Gastrocnemius medialis (tissue), 4 donors: ENCODE measurements at places on chromosomes 2 and 18.

- peaks cover 18% of the 10 kb centered on the region for H3K4me1 ChIP-seq
- no peak overlapping the region for H3K4me3 ChIP-seq
- peak; percentile 39 for DNase-seq
- peak overlapping the region; percentile 70 for H3K27ac ChIP-seq
- H3K36me3 ChIP-seq, result no peaks in the 10 kb centered on the region
- no peaks in the 10 kb centered on the region for H3K27me3 ChIP-seq
These were observed 16.4 kb downstream of the ALPK2 start for GRCh38 chr18:58612315-58613055.

DNA sequence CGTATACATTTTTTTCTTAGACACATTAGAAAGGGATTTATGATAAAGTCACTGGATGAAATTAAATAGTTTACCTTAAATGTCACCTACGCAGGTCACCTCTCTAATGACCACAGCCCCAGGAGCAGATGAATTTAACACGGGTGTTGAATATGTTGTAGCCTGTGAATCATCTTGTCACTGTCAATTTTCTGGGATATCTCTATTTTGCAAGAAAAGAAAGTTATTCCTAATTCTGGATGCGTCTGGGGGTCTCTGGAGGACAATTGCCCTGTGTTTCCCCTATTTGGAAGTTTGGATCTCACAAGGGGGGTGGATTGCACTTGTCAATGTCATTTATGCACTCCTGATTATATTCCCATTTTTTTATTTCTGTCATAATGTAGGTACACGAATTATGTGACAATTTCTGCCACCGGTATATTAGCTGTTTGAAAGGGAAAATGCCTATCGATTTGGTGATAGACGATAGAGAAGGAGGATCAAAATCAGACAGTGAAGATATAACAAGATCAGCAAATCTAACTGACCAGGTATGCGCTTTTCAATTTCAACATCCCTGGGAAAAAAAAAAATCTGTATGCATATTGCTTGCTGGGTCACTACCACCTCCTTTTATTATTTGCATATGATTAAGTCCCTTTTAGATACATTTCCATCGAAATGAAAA lies 7.7 kb downstream of the MEIS1 start:
- DNase-seq, result no peak
- no peak overlapping the region for H3K4me3 ChIP-seq
- no peak overlapping the region for H3K27ac ChIP-seq
- H3K4me1 ChIP-seq, result no peaks in the 10 kb centered on the region
- H3K36me3 ChIP-seq, result peaks cover 8% of the 10 kb centered on the region
- no peaks in the 10 kb centered on the region for H3K27me3 ChIP-seq

DNA sequence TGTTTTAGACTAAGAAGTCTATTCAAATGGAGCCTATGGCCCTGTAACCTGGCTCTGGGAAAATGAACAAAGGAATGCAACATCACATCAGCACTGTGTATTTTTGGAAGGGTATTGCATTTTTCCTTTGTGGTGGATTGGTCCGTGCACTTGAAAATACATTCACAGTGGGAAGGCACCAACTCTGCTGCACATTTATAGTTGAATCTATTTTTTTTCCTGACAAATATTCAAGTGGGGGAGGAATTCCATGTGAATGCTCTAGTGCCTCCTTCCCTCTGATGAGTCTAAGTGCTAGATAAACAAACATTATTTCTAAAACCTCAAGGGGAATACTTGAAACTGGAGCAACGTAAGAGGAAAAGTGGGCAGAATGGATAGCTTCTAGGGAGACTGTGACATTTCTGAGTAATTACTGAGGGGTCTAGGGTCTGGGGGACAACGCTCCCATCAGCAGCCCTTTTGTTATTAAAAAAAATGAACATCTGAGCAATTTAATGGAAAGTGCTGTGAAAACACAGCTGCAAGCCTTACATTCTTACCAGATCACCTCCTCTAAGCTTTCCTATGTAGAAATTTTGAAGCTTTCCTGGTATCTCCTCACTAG lies 208.2 kb downstream of the SLC8A1 start:
- H3K4me3 ChIP-seq, result no peak overlapping the region
- H3K36me3 ChIP-seq, result no peaks in the 10 kb centered on the region
- no peaks in the 10 kb centered on the region for H3K27me3 ChIP-seq
- no peak for DNase-seq

GRCh38 chr2:223941579-223942277 lies 3.4 kb downstream of the WDFY1 start:
- no peaks in the 10 kb centered on the region for H3K27me3 ChIP-seq
- H3K36me3 ChIP-seq, result no peaks in the 10 kb centered on the region
- H3K4me1 ChIP-seq, result peaks cover 44% of the 10 kb centered on the region

- H3K27me3 ChIP-seq, result no peaks in the 10 kb centered on the region
- H3K4me1 ChIP-seq, result no peaks in the 10 kb centered on the region
- H3K36me3 ChIP-seq, result no peaks in the 10 kb centered on the region
These were observed 362.5 kb downstream of the ERBB4 start for GRCh38 chr2:212176151-212176550.

DNA sequence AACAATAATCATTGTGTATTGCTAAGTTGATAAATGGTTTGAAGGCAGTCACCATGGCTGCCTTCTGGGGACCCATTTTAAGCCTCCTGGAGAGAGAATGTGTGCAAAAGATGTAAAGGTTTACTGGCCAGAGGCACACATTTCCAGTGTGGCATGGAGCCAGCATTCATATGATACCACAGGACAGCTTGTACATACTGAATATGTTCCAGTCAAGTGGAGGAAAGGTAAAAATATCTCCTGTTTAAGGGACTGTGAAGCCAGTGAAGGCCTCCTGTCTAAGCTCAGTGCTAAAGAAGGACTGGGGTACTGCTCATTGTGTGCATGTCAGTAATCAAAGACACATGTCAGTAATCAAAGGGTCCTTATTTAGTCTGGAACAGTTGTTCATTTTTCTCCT lies 119.2 kb downstream of the BABAM2 start:
- no peaks in the 10 kb centered on the region for H3K36me3 ChIP-seq
- no peaks in the 10 kb centered on the region for H3K27me3 ChIP-seq
- peak; percentile 66 for DNase-seq
- H3K27ac ChIP-seq, result peak overlapping the region; percentile 82

GRCh38 chr2:198702796-198703195 lies 754.9 kb downstream of the SATB2 start:
- H3K27ac ChIP-seq, result no peak overlapping the region
- no peaks in the 10 kb centered on the region for H3K4me1 ChIP-seq
- no peak overlapping the region for H3K4me3 ChIP-seq
- no peaks in the 10 kb centered on the region for H3K36me3 ChIP-seq
- no peak for DNase-seq

DNA sequence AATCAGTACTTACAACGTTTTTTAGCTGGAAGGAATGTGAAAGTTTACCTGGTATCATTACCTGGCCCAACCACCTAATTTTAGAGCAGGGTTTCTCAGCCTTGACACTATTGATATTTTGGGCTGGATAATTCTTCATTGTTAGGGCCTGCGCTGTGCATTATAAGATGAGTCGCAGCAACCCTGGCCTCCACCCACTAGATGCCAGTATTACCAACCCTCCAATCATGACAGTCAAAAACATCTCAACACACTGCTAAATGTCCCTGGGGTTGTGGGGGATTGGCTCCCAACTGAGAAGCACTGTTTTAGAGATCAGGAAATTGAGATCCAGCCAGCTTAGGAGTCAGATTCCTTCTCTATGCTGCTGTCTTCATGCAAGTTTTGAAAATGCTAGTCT lies 265.3 kb upstream of the TCF4 start:
- no peaks in the 10 kb centered on the region for H3K36me3 ChIP-seq
- no peaks in the 10 kb centered on the region for H3K4me1 ChIP-seq
- no peak overlapping the region for H3K27ac ChIP-seq
- no peak overlapping the region for H3K4me3 ChIP-seq
- peaks cover 13% of the 10 kb centered on the region for H3K27me3 ChIP-seq

DNA sequence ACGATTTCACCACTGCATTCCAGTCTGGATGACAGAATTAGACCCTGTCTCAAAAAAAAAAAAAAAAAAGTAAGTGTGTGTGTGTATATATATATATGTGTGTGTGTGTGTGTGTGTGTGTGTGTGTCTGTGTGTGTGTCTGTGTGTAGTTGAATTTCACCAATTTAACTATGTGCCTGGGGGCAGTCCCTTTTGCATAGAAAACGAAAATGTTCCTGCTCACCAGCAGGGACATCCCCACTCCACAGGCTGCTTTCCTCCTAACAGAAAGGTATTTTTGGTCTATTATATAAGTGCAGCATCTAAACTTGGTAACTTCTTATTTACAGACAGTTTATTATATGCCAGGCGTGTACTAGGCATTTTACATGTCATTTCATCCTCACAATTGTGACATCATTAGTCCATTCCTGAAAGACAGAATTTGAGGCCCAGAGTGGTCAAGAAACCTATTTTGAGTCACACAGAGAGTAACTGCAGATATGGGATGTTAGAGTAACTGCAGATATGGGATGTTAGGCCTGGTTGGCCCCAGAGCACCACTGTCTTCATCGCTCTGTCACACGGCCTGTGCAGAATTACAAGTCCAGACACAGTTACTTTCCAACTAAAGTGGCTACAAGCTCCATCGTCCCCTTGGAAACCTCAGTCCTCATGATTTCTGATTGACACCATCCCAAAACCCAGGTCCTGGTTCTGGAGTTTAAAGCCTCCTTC lies 9.3 kb upstream of the TTL start:
- no peaks in the 10 kb centered on the region for H3K4me1 ChIP-seq
- no peak overlapping the region for H3K4me3 ChIP-seq
- H3K27me3 ChIP-seq, result no peaks in the 10 kb centered on the region
- no peak overlapping the region for H3K27ac ChIP-seq
- H3K36me3 ChIP-seq, result no peaks in the 10 kb centered on the region
- DNase-seq, result no peak

DNA sequence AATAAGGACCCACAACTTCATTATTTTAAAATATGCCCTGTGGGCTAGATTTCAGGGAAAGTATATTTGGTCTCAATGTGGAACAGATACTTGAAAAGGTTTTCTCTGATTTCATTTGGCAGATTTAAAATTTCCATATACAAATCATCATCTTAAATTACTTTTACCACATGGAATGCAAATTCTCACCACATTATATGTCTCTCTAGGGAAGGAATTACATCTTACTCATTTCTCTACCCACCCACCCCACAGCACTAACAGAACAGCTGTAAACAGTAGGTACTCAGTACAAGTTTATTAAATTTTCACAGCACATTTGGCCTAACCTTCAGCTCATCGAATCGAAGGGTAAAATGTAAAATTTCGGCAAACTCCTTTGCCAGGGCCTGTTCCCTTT lies 104.0 kb downstream of the CYRIA start:
- no peak overlapping the region for H3K4me3 ChIP-seq
- H3K4me1 ChIP-seq, result no peaks in the 10 kb centered on the region
- H3K36me3 ChIP-seq, result no peaks in the 10 kb centered on the region
- no peaks in the 10 kb centered on the region for H3K27me3 ChIP-seq
- no peak overlapping the region for H3K27ac ChIP-seq

DNA sequence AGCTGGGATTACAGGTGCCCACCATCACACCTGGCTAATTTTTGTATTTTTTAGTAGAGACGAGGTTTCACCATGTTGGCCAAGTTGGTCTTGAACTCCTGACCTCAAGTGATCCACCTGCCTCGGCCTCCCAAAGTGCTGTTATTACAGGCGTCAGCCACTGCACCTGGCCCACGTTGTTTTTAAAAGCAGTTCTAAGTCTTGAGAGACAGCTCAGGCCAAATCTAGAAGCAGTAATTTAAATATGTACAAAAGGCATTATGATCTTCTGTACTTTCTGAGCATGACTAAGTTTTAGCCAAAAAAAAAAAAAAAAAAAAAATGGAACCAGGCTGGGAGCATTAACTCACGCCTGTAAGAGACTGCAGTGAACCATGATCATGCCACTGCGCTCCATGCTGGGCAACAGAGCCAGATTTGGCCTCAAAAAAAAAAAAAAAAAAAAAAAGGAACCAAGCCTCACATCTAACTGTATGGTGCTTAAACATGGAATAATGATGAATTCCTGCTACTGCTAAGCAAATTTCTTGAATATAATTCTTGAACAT lies 4.0 kb downstream of the ABHD3 start:
- H3K4me3 ChIP-seq, result no peak overlapping the region
- H3K27ac ChIP-seq, result no peak overlapping the region
- H3K27me3 ChIP-seq, result no peaks in the 10 kb centered on the region
- H3K36me3 ChIP-seq, result peaks cover 14% of the 10 kb centered on the region
- H3K4me1 ChIP-seq, result peaks cover 10% of the 10 kb centered on the region

- no peaks in the 10 kb centered on the region for H3K4me1 ChIP-seq
- DNase-seq, result no peak
- no peaks in the 10 kb centered on the region for H3K36me3 ChIP-seq
- H3K4me3 ChIP-seq, result no peak overlapping the region
These were observed 14.8 kb upstream of the PARD3B start for GRCh38 chr2:204530464-204530805.

DNA sequence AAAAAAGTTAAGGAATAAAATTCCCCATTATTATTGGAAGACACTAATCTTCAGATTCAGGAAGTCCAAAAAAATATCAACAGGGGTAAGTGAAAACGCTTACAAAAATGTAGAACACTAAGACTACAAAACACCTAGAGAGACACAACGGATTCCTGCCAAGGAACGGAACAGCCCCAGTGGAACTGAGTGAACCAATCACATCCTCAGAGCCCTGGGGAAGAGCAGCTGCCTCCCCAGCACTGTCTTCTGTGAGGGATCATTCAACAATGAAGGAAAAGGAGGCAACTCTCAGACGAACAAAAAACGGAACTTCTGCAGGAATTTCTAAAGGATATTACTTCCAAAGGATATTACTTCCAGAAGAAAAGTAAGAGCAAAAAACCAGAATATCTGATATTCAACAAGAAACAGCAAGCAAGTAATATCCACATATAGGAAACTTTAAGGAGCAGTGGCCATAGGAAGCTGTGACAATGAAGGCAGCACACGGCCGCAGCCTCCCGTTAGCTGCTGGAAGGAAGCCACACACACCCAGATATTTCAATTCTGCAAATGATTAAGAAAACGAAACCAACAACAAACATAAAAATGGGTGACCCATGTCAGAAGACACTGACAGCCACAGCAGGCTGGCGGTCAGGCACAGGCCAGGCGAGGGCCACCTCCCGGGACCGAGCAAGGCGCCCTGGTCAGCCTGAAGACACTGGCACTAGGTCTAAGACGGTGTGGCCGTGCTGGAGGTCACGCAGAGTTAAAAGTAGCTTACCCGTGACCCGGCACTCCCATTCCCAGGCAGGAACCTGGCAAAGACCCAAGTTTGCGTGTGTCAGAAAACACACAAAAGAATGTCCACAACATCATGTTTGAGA lies 81.8 kb downstream of the HDAC4 start:
- DNase-seq, result no peak
- H3K36me3 ChIP-seq, result no peaks in the 10 kb centered on the region
- H3K4me3 ChIP-seq, result peak overlapping the region; percentile 43
- H3K4me1 ChIP-seq, result peaks cover 48% of the 10 kb centered on the region
- peak overlapping the region; percentile 87 for H3K27ac ChIP-seq

DNA sequence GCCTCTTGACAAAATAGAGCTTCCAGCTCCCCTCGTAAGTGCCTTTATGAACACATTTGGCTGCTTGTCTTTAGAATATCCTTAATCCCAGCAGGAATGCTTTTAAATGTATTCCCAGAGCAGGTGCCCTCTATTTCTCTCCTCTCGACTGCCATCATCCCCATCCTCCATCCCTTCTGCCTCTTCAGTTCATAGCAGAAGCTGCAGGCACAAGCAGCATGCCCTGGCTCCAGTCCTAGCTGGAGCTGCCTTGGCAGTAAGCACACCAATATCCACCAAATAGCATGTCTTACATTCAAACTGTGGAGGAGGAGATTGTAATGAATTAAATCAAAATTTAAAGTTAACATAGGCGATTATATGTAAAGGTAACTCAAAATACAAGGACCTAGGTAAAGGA lies 891.3 kb upstream of the SLC39A10 start:
- no peak overlapping the region for H3K4me3 ChIP-seq
- H3K27me3 ChIP-seq, result no peaks in the 10 kb centered on the region
- no peaks in the 10 kb centered on the region for H3K36me3 ChIP-seq

- no peaks in the 10 kb centered on the region for H3K27me3 ChIP-seq
- H3K4me3 ChIP-seq, result no peak overlapping the region
- H3K27ac ChIP-seq, result no peak overlapping the region
- no peak for DNase-seq
- H3K4me1 ChIP-seq, result no peaks in the 10 kb centered on the region
These were observed 75.0 kb downstream of the OSBPL1A start for GRCh38 chr18:24322584-24323136.
